ENCODE measurements at places on chromosomes 6 and 20.

DNA sequence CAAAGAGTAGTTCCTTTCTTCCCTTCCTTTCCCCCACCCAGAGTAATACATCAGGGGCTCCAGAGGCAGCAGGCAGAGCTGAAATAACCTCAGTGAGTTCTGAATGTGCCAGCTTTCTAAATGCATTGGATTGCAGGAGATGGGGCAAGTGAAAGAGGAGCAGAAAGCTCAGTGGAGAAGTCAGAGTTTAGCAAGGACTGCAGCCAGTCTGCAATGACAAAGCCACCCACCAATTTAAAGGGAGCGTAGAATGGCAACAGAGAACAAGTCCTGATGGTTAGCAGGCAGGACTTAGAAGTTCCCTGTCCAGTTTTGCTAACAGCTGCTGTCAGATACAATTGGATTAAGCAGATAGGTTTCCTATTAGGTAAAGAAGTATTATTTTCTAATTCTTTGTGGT lies 203.4 kb upstream of the RIN2 start:
- DNase-seq = no peak

- DNase-seq = no peak
These were observed 19.0 kb downstream of the PNLDC1 start for GRCh38 chr6:159819098-159819497.

DNA sequence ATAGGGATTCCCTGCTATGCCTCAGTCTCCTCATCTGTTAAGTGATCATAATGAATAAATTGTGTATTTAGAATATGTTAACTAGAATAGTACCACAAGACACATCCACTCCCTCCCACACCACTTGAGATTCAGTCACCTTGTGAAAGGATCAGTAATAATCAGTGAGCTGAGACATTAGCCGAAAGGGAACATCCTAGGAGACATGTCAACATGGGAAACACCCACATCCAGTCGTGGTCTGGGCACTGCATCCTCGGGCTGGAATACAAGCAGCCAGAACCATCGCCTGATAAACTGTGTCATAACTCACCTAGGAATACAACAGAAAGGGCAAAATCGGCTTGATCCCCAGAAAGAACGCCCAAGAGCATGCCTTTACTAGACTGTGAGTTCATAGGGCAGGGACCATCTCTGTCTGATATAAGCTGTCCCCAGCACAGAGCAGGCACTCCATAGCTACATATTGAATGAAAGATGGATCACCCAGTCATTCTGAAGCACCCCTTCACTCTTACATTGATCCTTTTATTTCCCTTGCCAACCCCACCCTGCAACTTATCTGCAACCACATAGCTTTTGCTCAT lies 23.9 kb downstream of the RIPOR2 start:
- no peak for DNase-seq

DNA sequence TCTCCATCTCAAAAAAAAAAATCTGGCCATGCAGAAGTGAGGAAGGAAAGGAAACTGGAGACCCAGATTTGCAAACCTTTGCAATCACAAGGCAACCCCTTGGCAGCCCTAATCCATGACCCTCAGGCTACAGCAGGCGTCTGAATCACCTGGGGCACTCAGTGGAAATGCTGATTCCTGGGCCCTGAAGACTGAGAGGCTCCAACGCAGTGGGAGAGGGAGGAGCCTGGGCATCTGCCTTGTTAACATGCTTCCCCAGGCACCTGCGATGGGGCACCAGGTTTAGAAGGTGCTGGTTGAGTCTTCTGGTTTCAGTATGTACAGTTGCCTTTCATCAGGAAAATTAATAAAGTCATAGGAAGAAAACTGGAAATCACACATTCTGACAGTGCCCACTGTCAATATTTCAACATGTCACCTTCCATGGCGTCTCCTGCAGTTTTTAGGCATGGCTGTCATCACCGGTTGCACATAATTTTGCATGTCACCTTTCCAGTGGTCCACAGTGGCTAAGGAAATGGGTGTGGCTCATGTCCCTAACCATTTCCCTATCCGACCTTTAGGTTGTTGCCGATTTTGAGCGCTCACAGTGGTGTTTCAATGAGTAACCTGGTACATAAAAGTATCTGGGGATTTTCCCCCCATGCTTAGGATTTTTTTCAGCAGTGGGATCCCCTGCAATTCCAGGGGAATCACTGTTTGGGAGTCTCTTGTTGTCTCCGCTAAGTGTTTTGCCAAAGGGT lies 56.9 kb downstream of the PREX1 start:
- DNase-seq = no peak

- no peak for DNase-seq
These were observed 86.6 kb downstream of the TRDN start for GRCh38 chr6:123550052-123550617.

DNA sequence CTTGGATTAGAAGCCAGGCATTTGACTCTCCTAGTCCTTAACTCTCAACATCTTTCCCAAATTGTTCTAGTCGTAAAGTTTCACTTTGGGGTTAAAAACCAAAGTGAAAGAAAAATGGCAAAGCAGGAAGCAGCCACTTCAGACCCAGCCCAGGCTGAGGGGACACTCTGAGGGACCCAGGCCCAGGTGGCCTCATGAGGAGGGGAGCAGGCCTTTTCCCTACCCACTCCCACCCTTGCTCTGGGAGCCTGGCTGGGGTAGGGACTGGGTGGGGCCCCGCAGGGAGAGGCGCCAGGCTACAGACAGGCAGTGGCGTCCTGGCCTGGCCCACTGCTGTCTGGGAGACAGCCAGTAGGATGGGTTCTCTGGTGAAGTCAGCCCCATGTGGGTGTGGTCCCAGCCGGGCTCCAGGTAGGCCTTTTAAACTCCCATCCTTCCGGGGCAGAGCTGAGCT lies 68.7 kb upstream of the MYL9 start:
- no peak for DNase-seq

- no peak for DNase-seq
These were observed 89.9 kb downstream of the BTBD9 start for GRCh38 chr6:38549795-38550194.

GRCh38 chr6:43923376-43924221 lies 153.6 kb downstream of the VEGFA start:
- DNase-seq = no peak

DNA sequence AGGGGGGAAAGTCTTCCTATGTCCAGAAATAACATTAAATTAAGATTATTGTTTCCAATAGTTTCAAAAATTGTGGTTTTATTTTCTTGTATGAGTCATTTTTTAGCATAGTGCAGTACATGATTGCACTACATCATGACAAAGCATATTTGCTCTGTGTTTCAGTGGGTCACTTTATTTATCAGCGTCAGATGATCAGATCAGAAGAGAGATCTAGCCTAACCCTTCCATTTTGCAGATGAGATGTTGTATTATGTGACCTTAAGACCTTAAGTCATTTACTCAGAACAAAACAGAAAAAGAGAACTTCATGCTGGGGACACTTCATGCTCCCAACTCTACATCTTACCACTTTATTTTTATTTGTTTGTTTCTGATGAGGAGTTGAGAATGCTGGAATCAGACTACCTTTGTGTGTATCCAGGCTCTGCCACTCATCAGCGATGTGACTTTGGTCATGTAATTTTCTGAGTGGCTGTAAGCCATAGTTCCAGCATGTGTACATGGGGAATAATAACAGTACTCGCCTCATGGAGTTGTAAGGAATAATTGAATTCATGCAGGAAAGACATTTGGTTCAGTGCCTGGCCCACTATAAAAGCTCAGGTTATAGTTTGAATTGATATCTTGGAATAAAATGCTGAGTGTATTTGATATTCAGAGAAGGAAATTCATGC lies 13.5 kb downstream of the EYA4 start:
- DNase-seq = no peak

- DNase-seq = peak; percentile 92
These were observed 146.9 kb downstream of the PHACTR3 start for GRCh38 chr20:59751075-59751711.

DNA sequence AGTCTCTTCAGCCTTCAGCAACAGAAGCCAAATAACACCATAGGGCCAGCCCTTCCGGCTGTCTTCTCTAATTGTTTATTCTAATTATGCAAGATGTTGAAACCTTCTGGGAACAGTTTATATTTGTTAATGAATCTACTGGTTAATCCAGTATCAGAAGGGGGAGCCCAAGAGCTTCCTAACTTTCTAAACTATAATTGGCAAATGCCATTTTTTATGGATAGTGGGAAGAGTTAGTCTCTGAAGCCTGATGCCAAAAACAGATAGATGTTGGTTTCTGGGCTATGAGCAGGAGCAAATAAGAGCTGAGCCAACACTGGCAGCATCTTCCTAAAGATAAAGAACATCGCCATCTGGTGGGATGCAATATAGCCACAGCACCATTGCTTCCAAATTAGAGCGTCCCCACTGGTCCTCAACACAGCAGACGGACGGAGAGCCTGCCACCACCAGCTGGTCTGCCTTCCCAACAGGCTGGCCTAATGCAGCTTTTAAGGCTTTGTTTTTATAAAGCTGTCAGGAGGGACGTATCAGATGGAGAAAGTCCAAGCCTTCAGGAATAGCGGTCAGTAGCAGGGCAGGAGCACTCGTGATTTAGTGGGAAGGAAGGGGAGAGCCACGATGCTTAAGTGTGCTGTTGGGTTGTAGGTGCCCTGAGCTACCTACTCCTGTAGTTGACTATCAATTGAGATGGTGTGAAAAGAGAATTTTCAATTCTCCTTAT lies 118.8 kb downstream of the RALGAPA2 start:
- peak; percentile 11 for DNase-seq

DNA sequence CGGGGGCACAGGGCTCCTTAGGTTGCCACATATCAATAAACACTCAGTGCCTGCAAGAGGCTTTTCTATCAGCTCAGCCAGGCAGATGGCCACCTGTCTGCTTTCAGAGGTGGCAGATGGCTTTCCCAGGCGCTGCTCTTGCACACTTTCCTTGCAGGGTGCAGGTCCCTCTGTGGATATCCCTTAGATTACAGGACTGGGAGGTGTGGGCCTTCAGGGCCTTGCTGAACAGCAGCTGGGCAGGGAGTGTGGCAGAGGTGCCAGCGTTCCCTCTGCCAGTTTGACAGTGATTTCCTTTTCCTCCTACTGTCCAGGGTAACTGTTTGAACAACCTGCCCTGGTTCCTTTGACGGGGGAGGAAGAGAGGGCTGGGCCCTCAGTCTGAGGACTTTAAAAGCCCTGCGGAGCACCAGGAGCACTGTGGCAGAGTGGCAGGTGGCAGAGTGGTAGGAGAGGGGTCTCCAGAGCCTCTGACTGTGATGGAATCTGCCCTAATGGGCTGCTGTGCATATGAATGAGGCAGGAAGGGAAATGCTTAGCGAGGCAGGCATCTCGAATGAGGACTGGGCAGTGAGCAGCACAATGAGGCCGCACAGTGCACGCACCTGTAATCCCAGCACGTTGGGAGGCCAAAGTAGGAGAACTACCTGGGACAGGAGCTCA lies 34.2 kb downstream of the ABHD12 start:
- no peak for DNase-seq

GRCh38 chr6:73234733-73235132 lies 9.4 kb upstream of the KHDC1L start:
- no peak for DNase-seq

DNA sequence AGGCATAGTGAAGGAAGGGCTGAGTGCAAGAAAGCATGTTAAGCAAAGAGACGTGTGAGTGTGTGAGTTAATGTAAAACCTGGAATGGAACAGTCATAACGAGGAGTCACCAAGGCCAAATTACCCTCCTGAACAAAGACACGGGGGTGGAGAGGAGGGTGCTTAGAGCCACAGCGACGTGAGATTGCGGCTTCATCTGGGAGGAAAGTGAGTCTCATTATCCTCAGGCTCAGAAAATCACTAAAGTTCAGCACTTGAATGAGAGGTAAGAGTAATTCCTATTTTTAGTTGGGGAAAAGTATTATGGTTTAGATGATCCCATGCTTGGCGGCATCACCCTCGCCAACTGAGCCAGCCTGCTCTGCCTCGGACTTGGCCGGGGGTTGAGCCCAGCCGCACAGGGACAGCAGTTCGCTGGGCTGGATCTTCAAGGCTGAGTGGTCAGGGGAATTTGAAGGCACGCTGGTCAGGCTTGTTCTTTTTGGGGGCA lies 136.6 kb downstream of the DTNBP1 start:
- no peak for DNase-seq

GRCh38 chr6:170522565-170523183 lies 30.4 kb downstream of the PSMB1 start:
- DNase-seq = no peak

GRCh38 chr20:37776526-37776925 lies 82.7 kb downstream of the CTNNBL1 start:
- DNase-seq = no peak

DNA sequence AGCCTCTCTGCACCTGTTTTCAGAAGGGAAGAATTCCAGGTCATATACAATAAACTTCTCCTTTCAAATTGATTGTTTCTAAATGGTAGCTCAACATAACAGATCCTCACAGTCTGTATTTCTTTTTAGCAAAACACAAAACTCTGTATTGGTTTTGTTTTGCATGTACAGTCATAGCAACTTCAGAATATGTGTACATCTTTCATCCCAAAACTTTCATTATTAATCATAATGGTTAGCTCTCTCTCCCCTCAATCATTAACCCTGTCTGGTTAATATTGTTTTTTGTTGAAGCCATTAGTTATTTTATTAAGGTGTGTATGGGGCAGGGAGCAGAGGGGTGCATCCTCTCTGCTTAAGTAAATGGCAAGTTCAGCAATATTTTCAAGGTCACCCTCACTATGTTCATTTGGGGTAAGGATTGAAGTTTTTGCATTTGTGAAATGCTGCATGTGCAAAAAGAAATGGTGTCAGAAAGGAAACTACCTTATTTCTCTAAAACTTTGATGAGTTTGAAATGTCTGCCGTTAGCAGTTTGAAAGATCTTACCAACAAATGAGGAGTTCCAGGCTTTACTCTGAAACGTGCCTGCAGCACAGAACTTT lies 136.8 kb upstream of the BTBD3 start:
- DNase-seq = no peak

GRCh38 chr20:59811681-59812171 lies 121.7 kb downstream of the SYCP2 start:
- DNase-seq = no peak

GRCh38 chr6:119881416-119881815 lies 531.9 kb upstream of the MAN1A1 start:
- no peak for DNase-seq

DNA sequence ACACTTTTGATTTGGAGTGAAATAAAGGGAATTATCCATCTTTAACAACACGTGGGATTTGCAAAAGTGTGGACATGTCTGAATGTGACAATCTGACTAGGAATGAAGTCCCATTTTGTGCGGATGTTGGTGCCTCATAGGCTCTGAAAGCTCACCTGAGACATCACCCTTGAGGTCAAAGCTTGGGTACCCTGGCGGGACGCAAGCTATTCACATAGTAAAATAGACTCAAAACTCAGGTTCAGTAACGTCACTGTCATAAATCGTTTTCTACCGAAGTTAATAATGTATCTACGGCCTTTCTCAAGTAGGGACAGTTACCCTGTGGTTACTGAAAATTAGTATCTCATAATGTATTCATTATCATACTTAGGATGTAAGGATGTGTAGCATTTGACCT lies 61.8 kb downstream of the AKAP12 start:
- DNase-seq = no peak

- DNase-seq = no peak
These were observed 34.6 kb downstream of the HLA-F start for GRCh38 chr6:29757701-29758293.

DNA sequence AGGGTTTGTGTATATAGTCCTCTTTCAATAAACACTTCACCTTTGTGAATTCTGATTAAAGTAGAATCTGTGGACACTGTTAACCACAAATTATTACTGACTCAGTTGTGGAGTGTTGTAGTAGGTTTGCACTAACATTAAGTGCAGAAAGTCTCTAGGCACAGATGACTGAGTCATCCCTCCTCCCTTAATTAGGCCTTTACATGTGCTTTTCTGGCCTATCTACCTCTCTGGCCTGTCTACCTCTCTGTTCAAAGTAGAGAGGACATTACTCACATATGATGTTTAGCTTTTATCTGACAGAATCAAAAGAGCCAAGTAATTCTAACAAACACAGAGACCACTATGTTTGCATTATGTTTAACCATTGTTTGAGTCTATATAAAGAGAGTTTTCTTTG lies 783.0 kb downstream of the TENT5A start:
- no peak for DNase-seq

All from GM12891 (cell line).